ENCODE measurements at places on chromosomes 4 and X.

DNA sequence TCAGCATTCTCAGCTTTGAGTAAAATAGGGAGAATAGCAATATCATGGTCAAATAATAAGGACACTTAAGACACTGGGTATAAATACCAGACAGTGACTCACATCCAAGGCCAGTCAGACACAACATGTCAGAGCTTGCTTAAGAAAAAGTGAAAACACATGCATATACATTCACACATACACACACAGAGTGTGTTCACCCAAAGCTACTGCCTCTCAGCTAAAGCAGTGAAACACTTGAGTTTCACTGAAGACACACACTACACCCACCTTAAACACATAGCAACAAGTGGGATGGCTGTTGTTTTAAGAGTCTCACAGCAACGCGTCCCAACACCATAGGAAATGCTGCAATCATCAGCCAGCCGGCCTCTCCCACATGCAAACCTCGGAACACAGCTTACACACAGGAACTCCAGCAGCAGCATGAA lies 14.4 kb downstream of the SHROOM4 start:
- DNase-seq, result no peak

- no peak for DNase-seq
Measured at GRCh38 chrX:43969504-43970501, 3.4 kb downstream of the NDP start.

- DNase-seq, result no peak
Measured at GRCh38 chr4:76641351-76641750, 206.3 kb downstream of the SHROOM3 start.

DNA sequence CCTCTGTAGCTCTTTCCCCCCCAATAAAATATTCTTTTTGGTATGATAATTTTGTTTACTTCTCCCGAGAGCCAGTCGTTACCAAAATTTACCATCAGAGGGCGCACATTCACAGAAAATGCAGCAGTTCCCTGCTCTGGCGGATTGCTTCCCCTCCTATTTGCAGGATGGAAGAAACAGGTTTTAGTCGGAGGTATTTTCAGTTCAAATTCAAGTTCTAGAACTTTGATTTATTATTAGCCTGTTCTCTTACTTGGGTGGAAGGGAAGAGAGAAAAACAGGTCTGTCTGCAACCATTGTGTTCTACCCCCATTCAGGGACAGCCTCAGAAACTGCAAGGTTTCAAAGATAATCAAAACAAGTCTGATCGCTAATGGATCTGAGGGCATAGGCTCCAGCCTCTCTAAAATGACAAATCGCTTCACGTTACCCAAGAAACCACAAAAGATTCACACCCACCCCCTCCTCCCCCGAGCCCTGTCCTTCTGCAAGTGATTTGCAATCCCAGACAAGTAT lies 263.8 kb upstream of the RPS6KA3 start:
- DNase-seq, result no peak

- DNase-seq, result no peak
Measured at GRCh38 chr4:4888695-4889094, 29.2 kb downstream of the MSX1 start.

DNA sequence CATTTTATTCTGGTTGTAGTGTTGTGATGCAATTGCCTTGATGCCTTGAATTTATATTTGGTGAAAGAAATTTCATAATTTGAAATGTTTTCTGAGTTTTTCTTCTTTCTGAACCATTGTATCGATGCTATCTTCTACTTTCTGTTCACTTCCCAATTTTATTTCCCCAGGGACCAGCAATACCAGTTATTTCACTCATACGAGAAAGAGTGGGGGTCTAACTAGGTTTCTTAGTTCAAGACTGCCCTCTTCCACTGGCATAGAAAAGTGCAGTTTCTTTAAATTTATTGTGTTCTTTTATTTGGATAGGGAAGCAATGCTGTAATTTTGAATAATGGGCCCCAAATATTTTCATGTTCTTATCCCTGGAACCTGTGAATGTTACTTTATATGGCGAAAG lies 544.0 kb upstream of the ADGRL3 start:
- DNase-seq, result no peak

DNA sequence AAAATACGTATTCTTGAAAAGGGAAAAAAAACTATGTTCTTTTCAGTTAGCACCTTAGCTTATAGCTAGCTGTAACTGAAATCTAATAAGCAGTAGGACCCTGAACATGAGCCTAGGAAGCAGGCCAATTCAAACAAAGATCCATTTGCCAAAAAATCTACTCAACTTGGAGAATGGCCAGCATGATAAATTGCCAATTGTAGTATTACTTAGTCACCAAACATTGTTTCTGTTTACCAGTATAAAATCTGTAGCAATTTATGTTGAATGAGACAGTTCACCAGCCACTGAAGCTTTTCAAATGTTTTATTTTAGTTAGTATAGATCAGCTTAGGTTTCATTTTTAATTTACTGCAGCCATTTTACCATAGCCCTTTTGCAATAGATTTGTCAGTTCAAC lies 323.6 kb upstream of the DIPK2B start:
- DNase-seq, result no peak

- no peak for DNase-seq
Measured at GRCh38 chr4:42579903-42580302, 77.0 kb downstream of the ATP8A1 start.

GRCh38 chrX:19746919-19747651 lies 140.3 kb downstream of the SH3KBP1 start:
- no peak for DNase-seq

GRCh38 chrX:68822641-68823410 lies 6.0 kb upstream of the EFNB1 start:
- no peak for DNase-seq

DNA sequence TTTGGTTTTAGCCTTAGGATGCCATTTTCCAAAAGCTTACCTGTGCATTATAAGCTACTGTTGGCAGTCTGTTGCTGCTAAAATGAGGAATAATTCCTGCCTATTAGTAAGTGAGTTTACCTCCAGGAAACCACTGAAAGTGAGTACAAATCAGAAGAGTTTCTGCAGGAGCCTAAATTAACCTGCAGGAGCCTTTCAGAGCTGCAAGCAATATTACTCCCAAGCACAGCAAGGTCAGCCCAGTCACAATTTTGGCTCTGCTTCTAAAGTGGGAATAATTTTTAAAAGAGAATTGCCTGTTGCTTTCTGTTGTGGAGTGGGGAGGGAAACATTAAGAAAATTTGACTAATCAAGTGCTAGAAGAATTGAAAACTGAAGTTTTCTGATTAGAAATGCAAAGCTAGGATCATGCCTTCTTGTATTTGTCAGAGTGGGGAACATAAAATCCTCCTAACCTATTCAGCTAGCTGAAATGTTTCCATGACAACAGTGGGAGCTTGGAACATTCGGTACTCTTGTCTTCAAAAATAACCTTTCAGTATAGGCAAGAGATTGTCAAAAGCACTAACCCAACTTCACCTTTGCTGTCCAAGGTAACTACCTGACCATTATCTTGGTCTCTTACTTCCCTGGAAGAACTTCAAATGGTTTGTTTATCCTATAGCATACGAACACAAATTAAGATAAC lies 193.2 kb downstream of the COMMD8 start:
- DNase-seq, result no peak

DNA sequence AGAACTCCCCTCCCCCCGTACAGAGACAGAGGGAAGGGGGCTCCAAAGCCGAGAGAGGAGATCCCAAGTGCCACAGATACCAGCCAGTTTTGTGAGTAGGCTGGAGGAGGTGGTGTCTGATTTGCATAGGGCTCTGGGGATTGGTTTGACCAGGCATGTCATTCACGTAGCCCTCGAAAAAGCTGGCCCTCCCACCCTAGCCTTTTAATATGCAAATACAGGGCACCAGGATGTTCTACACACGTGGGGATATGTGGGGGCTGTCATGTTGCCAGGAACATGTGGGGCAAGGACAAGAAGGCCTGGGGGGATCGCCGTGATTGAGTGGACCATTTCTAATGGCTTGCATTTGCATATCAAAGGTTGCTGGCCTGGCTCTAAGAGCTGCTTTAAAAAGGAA lies 272.9 kb downstream of the PPP1R2C start:
- no peak for DNase-seq

DNA sequence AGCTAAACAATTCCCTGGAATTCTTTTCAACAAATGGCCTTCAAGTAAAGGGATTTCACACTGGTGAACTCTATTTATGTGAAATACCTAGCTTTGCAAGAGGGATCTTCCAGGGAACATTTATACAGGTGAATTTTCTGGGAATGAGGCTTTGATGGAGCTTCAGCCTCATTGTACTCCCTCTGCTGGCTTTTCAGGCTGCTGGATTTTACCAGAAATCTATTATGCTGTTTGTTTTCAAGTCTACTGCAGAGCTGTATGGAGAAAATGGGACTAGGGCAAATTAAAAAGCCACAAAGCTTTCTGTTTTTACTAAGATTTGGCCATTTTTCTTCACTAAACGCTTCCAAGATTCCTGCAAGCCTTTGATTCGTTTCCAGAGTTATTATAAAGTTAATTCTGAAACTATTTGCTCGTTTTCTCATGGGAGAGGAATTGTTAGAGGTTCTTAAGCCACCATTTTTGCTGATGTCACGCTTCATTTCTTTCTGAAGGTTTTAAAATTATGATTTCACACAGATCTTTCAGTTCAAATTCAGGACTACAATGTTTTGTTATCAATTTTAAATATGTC lies 31.6 kb downstream of the KDM6A start:
- no peak for DNase-seq

DNA sequence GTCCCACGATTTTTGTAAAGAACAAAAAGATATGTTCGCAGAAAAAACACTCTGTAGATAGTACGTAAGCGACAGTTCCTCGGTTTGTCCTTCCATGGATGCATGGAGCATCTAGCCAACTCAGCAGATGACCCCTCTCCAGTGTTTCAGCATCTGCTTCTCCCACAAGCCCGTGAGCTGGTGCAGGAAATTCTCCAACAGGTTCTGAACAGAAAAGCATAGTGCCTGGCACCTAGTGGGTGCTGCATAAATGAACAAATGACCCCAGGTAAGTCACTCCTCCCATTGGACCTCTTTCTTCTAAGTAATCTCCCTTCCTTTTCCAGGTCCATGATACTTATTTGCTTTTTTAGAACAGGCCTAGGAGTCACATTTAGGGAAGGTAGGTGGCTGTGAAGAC lies 966 bp upstream of the KIAA0232 start:
- DNase-seq, result no peak

- DNase-seq, result no peak
Measured at GRCh38 chr4:109078724-109079123, 223.7 kb downstream of the COL25A1 start.
